ENCODE measurements at places on chromosomes 7 and 10.
A peak's percentile ranks its signal among the peaks of the same experiment; 100 is the strongest.

GRCh38 chr10:100983868-100984671 is 3.2 kb downstream of the MRPL43 start:
- DNase-seq = no peak

- peak; percentile 44 for DNase-seq
Measured at GRCh38 chr7:105020926-105021325, 6.9 kb downstream of the KMT2E start.

DNA sequence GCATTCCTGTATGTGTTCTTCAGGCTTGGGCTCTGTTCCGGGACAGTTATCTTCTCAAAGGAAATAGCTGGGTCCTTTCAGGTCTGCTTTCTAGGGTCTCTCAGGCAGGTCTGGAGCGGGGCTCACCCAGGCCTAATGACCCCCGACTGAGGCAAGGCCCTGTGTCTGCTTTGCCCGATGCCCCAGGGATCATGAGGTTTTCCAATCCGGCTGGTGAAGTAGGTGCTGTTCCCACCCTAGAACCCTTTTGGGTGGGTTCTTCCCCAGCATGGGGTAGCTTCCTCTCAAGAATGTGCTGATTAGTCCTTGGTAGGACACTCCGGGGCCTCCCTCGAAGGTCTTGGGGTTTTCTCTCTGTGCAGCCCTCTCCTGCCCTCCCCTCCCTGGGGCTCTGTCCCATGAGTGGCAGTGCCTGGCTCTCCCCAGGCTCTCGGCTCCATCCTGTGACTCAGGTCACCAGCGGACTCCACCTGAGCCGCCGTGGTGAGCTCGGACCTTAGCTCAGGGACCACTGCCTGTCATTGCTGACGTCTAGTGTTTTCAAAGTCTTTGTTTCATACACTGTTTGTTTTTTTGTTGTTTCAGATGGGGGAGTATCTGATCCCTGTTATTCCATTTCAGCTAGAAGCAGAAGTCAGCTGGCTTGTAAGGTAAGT is 71.0 kb upstream of the NKX6-2 start:
- no peak for DNase-seq

GRCh38 chr10:15461353-15462108 is 90.4 kb upstream of the FAM171A1 start:
- DNase-seq = peak; percentile 3

- no peak for DNase-seq
Measured at GRCh38 chr10:76244061-76244686, 812.8 kb downstream of the LRMDA start.

DNA sequence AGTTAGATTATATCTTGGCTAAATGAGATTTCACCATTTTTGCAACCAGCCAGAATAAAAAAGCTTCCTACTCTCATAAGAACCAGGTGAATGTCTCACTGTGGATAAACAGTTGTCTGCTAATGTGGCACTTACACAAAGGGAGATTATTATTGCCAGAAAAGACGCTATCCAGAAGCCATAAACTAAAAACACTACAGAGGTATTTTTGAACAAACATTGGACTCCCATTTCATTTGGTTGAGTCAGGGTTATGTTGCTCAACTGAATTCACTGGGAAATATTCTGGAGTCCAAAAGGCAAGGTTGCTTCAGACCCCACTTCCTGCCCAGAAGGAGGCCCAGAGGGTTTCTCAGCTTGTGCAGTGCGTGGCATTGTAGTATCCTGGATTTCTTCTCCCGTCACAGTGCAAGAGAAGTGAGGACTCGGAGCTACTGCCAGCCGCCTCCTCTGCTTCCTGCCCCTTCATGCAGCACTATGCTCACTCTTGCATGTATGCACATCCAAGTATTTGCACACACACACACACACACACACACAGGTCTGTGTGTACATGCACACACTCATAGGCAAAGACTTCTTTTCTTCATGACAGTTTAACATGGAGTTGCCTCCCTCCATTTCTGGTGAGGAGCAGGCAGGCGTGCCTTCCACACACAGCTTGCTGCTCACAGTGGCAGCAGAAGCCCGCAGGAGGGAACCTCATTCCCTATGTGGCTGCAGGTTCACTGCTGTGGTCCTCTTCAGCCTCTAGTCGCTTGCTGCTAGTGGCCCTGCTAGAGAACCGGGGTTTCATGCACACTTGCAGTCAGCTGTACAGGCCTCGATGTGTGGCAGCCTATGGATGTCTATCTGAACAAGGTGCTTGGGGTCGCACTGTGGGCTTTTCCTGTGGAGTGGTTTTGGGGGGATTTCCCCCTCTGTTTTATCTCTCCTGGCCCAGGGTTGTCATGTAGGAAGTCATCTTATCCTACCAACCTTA is 10.1 kb downstream of the DENND10 start:
- DNase-seq = no peak

GRCh38 chr10:4686644-4686996 is 139.4 kb upstream of the AKR1E2 start:
- no peak for DNase-seq

DNA sequence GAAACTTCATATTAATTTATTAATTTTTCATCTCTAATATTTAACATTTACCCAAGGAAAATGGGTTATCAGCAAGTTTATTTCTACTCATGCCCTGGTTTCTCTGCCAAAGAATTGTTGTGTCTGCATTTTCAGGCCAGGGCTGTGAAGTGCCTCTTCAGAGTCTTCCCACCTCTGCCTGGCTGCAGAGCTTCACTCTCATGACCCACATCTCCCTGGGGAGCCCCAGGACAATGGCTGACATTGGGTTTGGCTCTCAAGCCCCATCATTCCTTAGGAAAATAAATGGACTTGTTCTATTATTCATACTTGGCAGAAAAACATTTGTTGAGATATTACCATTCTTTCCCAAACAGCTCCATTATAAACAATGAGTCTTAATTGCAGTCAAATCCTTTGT is 30.3 kb downstream of the CACNA2D1 start:
- DNase-seq = no peak

DNA sequence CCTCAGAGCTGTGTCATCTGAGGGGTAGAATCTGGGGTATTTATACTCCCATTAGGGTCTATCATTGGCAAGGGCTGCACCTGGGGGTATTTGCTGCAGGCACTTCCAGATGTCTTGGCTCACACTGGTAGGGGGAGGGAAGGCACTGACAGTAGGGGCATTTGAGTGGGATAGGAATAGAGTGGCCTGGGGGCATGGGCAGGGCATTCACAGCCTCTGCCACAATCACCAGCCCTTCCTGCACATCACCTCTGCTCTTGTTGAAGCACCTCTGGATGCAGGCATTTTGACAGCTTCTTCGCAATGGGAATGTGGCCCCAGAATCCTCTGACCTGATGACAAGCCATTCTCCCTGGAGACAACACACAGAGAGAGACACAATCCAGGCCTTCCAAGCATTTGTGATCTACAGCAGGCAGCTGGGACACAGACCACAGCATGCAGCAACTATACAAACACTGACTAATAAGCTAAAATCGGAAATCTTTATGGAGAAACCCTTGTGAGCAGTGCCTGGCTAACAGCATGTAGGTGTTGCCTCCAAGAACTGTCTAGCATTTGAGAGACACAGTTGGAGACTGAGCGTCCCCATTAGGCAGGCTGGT is 178.5 kb downstream of the KCNMA1 start:
- no peak for DNase-seq

DNA sequence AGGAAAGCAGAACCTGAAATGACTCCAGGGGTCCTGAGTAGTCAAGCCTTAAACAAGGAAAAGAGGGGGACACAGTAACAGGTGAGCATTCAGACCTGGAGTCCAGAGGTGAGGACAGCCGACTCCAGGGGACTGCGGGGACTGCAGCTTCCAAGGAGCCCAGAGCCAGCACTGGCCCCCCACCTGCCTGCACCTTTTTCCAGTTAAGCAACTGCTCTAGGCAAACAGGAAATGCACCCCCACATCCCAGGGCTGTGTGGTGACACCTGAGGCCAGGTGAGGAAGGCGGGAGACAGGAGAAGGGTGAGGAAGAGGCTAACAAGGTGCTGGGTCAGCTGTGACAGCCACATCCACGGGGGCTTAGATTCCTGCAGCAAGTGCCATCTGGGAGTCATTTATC is 20.1 kb upstream of the EN2 start:
- DNase-seq = no peak

- DNase-seq = no peak
Measured at GRCh38 chr7:40983111-40983510, 719.8 kb downstream of the INHBA start.

- DNase-seq = no peak
Measured at GRCh38 chr10:15259136-15259535, 90.6 kb upstream of the NMT2 start.

- no peak for DNase-seq
Measured at GRCh38 chr7:80967071-80967916, 48.4 kb upstream of the SEMA3C start.

- peak; percentile 72 for DNase-seq
Measured at GRCh38 chr7:77940647-77941046, 142.1 kb downstream of the PHTF2 start.

- DNase-seq = no peak
Measured at GRCh38 chr7:47502240-47502877, 79.6 kb downstream of the TNS3 start.

- peak; percentile 36 for DNase-seq
Measured at GRCh38 chr10:18472977-18473376, 178.4 kb downstream of the NSUN6 start.

DNA sequence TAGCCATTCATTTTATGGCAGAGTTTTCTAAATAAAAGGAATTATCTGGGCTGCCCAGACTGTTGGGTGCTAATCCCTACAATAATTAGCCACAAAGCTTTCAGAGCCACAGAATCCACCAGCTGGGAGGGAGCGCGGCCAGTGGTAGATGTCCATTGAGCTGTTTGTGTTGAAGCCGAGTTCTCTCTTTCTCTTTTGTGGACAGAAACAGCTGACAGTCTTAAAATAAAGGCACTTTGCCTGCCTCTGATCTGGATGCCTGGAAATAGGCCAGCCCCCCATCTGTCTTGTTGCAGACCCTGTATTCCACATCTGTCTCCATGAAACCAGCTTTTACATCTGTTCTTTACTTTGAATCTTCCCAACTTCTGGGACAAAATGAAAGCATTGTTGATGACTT is 66.1 kb downstream of the MTPN start:
- no peak for DNase-seq

DNA sequence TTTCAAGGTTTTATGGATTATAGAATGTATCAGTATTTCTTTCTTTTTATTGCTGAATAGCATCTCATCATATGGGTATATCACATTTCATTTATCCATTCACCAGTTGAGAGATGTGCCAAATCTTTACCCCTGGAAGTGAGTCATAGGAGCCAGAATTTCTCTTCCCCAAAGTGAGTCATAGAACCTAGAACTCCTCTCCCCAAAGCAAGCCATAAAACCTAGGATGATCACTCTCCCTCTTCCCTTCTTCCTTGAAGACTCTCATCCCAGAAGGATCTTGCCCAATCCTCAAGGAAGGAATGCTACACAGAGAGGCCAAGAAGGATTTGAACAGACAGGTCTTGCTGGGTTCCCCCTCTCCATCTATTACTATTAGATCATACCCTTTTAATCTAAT is 199.9 kb downstream of the EVX1 start:
- DNase-seq = no peak

GRCh38 chr10:92567952-92568600 is 5.8 kb downstream of the IDE start:
- peak; percentile 31 for DNase-seq

- DNase-seq = peak; percentile 34
Measured at GRCh38 chr7:27064159-27064558, 31.6 kb downstream of the HOXA1 start.

- peak; percentile 74 for DNase-seq
Measured at GRCh38 chr10:26725837-26726727, 28.6 kb downstream of the PDSS1 start.

DNA sequence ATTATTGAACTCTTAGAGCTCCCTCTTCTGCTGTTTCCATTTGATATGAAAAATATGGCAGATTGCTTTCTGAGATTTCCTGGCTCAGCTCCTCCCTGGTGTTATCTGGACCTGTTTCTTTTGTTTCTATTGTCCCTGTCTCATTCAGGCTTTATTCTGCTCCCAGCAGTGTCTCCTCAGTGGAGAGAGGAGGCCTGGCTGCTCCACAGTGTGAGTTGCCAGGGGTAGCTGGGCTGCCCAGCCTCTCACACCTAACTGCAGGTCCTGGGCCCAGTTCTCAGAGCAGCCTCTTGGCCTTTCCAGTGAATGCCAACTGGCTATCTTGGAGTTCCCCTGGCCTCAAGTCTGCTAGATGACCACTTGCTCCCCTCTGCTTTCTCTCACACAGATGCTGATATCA is 127.0 kb downstream of the VPS41 start:
- no peak for DNase-seq

GRCh38 chr7:28919510-28919909 is 38.6 kb downstream of the TRIL start:
- DNase-seq = no peak

- no peak for DNase-seq
Measured at GRCh38 chr7:104981672-104982037, 32.4 kb upstream of the KMT2E start.

DNA sequence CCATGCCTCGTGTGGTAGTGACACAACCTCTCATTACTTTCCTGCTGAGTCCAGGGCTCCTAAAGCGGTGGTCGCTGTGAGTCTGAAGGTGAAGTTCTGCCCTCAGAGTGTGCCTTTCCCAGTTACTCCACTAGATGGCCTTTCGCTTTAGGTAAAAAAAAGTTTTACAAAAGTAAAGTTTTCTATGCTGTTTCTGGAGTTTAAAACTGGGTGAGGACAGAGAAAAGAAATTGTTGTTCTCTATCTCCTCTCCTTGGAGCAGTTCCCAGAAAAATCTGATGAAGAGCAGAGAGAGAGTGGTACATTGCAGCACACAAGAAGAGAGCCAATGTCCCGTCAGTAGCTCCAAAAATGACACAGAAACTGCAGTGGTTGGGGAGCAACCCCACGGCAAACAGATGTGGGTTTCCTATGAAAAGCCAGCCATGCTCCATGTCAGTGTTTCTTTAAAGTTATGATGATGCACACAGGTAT is 257.1 kb downstream of the GLI3 start:
- peak; percentile 63 for DNase-seq

DNA sequence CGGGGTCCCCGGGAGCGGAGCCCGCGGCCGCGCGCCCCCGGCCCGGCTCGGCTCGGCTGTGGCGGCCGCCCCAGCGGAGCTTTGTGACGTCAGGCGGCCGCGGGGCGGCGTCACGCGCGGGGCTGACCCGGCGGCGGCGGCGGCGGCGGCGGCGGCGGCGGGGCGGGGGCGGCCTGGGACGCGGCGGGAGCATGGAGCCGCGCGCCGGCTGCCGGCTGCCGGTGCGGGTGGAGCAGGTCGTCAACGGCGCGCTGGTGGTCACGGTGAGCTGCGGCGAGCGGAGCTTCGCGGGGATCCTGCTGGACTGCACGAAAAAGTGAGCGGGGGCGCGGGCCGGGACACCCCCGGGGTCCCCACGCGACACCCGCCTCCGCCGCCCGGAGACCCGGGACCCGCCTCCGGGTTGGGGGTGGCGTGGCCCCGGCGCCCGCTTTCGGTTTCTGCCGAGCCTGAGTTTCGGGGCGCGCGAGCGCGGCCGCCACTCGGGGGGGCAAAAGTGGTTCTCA is at the start of gene PWWP2B:
PWWP2B (plus strand) TSS at position 165 of the 506 bp plus-strand sequence; CDS start at position 192, 27 bp downstream.
- DNase-seq = peak; percentile 44

All from NAMALWA (cell line).